ENCODE measurements at places on chromosomes 2 and 18.

DNA sequence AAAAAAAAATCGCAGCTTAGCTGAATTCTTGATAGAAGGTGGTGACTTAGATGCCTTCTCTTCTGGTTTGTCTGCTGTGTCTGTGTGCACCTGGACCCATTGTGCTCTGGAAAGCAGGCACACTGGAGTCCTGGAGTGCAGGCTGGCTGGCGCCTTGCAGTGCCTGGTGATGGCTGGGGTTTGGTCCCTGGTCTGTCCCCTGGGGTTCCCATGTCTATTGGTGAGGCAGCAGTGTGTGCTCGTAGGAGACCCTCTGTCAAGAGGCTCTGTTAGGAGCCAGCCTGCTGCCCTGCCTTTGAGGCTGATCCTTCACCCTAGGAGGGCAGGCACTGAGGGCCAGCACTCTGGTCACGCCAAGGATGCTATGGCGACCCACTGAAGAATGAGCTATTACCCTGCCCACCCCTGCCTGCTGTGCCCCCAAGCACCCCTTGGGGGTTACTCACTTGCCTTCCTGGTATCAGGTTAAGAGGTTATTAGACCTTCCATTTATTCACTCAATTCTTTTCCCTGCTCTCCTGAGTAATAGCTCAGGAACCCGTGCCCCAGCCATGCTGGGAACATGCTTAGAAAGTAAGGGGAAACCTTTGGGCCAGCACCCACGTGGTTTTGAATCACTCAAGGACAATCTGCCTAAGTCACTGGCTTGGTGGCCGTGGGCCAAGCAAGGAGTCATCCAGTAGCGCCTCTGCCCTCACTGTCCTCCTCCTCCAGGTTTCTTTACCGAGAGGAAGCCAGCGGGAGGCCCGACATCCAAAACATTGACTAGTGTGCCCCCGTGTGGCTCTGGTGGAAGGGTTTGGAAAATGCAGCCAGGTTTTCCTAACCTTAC is 284.5 kb downstream of the PRKCE start:
- DNase-seq, result peak; percentile 99

DNA sequence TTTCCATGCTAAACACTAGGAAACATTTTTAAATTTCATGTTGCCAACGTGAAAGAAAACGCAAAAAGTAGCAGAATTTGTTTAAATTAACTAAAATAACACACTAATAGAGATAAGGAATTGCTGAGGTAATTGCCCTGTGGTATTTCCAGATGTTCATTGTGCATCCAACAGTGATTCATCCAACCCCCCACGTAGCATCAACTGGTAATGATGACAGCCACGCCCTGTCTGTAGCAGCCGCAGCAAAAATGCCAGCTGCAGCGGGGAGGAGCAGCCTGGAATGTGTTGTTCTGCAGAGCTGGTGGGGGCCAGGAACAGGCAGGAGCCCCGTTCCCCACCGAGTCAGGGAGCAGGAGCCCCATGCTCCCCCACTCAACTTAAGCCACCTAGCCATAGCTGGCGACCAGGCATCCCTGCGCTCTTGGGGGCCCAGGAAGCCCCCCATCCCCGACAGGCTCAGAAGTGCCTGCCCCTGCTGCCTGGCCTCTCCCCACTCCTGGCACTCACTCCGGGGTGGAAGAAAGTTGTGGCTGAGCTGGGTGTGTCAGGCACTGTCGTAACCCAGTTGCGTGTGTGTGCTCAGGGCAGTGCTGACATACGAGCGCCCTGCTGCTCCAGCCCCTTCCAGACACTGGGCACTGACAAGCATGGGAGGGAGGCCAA is 695.1 kb upstream of the ACVR2A start:
- DNase-seq, result peak; percentile 75

- DNase-seq, result peak; percentile 24
Observed at GRCh38 chr2:112187805-112188596, 49.8 kb downstream of the FBLN7 start.

GRCh38 chr2:114128263-114128662 is 238.4 kb downstream of the ACTR3 start:
- DNase-seq, result no peak

DNA sequence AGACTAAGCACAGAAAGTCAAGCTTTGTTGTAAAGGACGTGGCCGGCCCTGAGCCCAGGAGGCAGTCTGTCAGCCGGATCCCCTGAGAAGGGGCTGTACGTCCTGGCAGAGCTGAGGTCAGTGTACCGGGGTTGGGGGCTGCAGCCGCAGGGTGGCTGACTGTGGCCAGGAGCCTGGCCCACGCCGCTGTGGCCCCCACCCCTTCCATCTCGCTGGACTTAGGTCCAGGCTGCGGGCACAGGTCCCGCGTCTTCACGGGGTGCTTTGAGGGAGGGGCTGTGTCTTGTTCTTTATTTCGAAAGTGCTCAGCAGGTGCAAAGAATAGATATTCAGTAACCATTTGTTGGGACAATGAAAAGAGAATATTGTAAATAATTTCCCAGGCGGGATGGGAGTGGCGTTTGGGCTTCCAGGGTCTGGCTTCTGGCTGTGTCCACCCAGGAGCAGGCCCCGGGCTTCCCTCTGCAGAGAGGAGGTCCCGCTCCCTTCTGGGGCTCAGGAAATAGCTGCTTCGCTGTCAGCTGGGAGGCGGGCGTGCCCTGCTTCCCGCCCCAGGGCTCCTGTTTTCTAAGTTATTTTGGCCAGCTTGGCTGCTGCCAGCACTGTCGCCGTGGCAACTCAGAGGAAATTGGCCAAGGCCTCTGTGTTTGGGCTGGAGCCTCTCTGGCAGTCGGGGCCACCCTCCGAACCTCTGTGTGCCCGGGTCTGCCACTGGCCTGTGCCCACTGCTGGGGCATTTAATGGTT is 7.4 kb downstream of the NFATC1 start:
- peak; percentile 30 for DNase-seq

GRCh38 chr2:110793034-110793433 is 60.7 kb downstream of the ACOXL start:
- DNase-seq, result no peak

DNA sequence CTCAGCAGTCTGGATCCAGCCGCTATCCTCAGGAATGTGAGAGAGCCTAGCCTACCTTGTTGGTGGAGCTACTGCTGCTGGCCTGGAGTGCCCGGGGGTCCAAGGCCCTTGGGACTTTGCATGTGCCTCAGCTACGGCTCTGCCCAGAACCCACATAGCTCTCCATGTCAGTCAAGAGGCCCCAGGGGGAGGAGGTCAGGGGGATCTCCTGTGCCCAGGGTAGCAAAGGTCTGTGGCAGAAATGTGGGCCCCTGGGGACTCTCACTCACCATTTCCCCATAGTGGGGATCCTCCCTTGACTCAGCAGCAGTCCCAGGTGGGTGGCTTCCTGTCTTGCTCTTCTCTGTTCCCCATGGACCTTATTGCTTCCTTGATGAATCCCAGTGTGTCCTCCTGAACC is 342.7 kb upstream of the CHAC2 start:
- no peak for DNase-seq

DNA sequence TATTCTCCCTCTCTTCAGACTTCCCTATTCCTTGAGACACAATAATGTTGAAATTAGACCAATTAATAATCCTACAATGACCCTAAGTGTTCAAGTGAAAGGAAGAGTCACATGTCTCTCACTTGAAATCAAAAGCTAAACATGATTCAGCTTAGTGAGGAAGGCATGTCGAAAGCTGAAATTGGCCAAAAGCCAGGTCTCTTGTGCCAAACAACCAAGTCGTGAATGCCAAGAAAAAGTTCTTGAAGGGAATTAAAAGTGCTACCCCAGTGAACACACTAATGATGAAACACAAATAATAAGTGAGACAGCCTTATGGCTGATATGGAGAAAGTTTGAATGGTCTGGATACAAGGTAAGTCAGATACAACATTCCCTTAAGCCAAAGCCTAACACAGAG is 115.4 kb downstream of the PXDN start:
- DNase-seq, result peak; percentile 78

DNA sequence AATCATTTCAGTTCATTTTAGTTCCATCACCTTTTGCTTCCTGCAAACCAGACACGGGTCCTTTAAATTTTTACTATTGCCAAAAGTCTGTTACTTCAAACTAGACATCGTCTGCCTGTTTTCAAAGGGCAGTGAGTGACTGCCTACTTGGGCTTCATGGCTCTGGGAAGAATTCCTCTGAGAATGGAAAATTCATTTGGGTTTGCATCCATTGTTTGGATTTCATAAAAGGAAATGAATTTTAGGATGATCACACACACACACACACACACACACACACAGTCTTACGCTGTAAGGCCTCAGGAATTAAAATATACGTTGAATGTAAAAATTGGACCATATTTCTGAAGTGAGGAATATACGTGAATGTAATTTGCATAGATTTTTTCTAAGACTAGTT is 1584.3 kb upstream of the ACVR2A start:
- DNase-seq, result no peak

GRCh38 chr18:26624443-26624842 is 76.1 kb upstream of the KCTD1 start:
- DNase-seq, result no peak

DNA sequence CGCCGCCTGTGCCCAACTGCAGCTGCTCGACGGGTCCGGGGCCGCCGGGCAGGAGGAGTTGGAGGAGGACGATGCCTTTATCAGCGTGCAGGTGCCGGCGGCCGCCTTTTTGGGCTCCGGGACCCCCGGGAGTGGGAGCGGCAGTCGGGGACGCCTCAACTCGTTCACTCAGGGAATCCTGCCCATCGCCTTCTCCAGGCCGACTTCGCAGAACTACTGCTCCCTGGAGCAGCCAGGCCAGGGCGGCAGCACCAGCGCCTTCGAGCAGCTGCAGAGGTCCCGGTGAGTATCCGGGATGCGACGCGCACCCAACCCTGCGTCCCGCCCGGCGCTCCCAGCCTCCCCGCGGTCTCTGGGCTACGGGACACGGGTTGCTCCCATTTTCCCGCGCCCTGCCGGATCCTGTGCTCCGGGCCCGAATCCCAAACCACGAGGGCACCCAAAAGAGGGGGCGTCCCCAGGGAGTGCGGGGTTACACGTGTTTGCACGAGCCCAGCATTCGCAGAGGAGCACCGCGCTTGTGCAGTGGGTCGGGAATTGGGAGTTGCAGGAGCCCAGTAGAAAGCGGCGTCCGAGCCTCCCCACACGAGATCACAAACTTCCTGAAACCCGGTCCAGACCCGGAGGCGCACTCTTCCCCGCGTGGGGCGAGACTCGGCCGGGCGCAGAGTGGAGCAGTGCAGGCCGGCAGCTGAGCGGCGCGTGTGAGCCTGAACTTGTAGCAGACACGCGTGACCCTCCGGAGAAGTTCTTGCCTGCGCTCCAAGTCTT is 1.2 kb downstream of the CABLES1 start:
- DNase-seq, result peak; percentile 49

DNA sequence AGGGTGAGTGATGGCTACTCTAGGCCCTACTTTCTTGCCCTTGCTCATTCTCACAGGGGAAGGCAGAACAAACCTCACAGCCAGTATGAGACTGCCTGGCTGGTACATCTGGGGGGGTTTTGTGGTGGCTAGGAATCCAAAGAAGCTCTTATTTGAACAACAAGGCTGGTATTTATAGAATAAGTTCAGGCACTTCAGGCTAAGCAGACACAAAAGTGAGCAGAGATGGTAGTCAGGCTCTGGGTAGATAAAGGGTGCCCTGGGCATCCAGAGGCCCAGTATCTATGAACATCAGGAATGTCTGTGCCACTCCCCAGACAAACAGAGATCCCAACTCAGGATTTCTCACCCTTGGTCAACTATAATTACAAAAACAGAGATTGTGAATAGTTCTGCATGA is 57.2 kb upstream of the RTN4 start:
- no peak for DNase-seq

DNA sequence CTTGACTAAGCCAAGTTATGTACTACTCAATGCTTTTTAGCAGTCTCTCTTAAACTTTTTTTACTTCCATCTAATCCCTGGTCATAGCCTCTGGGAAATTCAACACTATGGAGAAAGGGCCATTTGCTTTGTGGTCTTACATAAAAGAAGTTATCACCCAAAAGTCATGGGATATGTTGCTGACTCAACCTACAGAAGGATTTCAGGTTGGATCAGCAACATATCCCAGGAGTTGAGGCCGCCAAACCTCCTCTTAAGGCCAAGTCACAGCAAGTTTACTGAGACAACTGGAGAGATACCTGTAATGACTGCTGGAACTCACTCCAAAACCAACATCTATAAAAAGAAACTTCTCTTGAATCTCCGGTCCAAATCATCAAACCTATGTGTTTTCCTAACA is 141.1 kb downstream of the IRS1 start:
- peak; percentile 76 for DNase-seq

GRCh38 chr2:58633613-58634365 is 392.7 kb upstream of the FANCL start:
- DNase-seq, result peak; percentile 71

DNA sequence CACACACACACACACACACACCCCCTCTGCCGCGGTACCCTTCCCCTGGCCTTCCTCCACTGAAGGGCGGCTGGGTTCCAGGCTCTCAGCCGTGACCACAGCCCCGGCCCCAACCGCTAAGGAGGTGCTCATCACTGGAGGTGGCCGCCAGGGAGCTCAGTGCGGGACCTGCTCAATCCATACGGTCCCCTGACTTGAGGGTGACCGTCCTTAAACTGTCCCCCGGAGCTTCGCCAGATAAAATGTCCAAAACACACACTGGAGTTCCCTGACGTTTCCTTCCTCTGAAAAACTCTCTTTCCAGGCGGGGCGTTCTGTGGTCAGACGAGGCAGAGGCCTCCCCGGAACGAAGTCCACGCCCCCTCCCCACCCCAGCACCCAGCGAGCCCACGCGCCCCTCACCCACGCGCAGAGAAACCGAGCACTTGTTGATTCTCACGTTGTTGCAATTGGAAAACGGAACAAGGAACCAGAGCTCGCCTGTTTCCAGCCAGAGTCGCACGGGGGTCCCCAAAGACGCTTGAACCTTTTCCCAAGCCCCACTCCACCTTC is 1.4 kb downstream of the MBP start:
- peak; percentile 26 for DNase-seq

Measured in fibroblast of lung (primary cell).